Stimulated activated CD8-positive, alpha-beta memory T cell treated with anti-CD3 and anti-CD28 coated beads, Interleukin-7, amount 100 ng/mL, for 24 hours (primary cell): ENCODE measurements at places on chromosomes 2 and 18.

- no peak for DNase-seq
Observed at GRCh38 chr2:237222601-237223041, 136.9 kb downstream of the COPS8 start.

- DNase-seq: no peak
Observed at GRCh38 chr2:230269715-230270114, 44.2 kb downstream of the SP140 start.

- DNase-seq: no peak
Observed at GRCh38 chr2:177680866-177681712, 288.5 kb downstream of the AGPS start.

DNA sequence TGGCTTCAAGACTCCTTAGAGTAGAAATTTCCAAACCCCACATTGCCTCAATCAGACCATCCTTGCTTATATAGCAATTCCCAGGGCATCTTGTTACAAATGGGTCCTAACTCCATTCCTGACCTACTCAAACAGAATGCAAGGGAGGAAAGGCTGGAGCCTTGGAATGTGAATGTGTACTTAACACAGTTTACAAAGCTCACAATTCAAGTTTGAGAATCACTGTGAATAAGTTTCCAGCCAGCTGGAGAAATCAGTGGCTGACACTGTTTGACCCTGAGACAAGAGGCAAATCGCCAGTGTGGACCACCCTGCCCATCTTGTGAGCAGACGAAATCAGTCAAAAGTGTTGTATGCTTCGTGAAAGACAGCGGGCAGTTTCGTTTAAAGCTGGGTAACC lies 65.5 kb downstream of the SOWAHC start:
- no peak for DNase-seq

DNA sequence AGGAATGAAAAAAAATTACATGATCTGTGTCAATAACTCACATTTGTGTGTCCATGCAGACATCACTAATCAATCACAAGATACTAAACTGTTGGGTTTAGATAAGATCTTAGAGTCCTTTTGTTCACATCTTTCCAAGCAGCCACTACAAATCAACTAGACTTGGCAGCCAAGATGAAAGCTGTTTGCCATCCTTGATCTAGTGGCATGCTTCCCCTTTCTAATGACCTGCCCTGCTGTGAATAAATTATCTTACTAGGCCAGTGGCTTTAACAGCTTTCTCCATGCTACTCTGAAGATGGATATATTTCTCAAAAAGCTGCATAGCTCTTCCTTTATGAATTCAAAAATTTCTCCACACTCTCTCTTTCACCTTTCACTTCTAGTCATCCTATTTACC lies 1338.0 kb upstream of the ACVR2A start:
- DNase-seq: no peak

DNA sequence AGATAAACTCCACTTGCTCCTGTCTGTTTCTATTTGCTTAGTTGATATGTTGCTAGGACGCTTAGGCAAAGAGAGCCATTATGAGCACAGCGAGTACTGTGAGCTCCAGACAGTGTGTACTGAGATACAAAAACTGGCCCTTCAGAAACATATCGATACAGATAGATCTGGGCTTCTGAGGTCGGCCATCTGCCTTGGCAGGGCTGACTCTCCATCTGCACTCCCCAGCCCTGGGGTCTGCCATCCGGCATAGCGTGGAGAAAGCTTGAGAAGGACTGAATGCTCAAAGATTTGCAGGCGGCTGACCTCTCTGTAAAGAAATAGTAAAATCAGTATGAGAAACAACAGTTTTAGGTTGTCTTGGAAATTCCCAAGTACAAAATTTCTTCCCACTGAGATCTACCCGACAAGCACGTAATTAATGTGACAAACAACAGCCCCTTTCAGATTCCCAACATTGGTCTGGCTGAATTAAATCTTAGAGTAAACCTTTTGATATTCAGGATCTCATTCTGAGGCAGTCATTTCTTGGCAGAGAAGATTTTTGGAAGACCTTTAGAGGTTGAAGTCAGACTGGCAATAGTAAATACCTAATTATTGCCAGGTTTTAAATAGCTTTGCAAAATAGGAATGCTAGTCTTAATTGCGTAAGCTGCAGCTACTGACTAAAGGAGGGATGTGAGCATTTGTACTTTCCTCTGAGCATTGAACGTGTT lies 127.4 kb downstream of the CHST9 start:
- no peak for DNase-seq

- DNase-seq: no peak
Observed at GRCh38 chr2:96602330-96602823, 35.7 kb downstream of the KANSL3 start.

DNA sequence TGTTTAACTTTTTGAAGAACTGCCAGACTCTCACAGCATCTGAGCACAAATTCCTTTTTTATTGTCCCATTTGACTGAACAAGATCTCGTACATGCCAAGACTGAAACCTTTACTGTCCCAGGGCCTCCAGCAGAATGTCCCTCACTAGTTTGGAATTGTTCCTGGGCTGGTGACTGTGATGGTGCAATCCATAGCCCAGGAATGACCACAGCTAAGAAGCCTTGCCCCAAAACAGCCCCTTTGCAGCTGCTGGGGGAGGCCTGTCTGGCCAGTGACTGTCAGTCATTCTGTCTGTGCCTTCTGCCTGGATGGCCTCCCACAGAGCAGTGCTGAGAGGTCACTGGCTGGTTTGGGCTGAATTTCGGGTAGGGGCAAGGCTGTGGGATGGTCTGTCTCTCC lies 184.5 kb upstream of the MSH6 start:
- no peak for DNase-seq

- no peak for DNase-seq
Observed at GRCh38 chr2:21658907-21659477, 535.2 kb downstream of the TDRD15 start.

GRCh38 chr2:7840651-7841380 lies 841.0 kb upstream of the ID2 start:
- no peak for DNase-seq

DNA sequence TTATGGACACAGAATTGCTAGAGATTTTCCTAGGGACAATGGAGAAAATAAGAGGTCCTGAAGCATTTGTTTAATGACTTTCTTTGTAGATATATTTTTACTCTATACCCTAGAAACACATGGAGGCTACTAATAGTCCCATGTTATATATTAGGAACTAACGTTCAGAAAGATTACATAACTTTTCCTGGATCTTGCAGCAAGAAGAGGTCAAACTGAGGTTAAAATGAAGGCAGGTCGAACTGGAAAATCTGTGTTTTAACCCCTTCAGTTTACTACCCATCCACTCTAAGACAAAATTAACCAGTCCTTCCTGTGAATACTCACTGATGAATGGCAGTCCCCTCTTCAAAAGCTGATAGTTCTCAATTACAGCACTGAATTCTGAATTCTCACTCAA lies 1415.8 kb upstream of the CELF4 start:
- no peak for DNase-seq

- no peak for DNase-seq
Observed at GRCh38 chr2:169010633-169011460, 20.3 kb downstream of the ABCB11 start.

GRCh38 chr2:20052861-20053281 lies 1.4 kb upstream of the LAPTM4A start:
- DNase-seq: no peak

GRCh38 chr2:190425883-190426658 lies 17.9 kb downstream of the MFSD6 start:
- no peak for DNase-seq

DNA sequence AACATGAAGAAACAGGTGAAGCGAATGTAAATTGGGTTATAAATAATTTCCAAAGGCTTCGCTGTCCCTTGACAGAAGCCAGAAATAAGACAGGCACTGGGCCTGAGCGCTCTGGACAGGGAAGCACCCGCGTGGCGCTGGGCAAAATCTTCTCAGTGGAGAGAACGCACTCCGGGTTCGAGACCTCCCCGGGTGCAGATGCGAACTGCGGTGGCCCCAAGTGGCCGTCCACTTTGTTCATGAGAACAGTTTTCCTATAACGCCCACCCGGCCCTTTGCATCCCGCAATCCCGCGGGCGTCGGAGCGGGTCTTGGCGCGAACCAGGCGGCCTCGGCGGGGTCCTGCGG lies 651 bp upstream of the DPYSL5 start:
- DNase-seq: no peak

DNA sequence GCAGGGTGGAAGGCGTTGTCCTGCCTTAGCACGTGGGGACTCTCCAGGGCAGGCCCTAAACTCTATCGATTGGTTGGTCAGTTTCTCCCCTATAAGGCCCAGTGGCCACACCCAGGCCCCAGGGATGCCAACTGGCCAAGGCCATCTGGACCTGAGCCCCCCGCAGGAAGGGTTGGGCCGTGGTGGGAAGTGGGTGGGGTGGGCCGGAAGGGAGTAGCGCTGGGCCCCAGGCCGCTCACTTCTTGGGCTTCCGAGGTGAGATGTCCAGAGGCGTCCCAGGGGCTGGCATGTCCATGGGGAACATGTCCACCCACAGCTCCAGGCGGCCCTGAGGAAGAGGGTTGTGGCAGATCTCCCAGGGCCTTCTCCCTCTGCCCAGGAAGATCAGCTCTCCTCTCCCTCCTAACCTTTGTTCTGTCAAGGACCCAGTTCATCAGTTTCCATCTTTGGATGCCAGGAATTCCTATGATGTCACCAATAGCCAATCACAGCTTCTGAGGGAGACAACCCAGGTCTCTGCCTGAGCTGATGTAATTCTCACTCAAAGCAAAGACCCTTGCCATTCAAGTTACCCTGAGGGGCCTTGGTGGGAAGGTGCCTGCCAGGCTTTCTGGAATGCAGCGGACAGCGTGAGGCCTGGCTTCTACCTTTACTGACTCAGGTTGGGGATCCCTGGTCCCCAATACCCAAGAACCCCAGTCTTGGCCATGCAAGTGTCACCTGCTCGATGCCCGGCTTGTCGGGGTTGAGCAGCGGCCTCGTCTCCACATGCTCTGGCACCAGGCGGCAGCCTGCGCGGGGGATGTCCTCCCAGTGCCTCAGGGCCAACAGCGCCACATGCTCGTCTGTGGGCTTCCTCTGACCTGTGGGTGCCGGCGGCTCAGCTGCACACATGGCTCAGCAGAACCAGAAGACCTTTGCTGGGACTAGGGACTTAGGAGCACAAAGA lies 14.4 kb downstream of the OTOF start:
- DNase-seq: no peak

- no peak for DNase-seq
Observed at GRCh38 chr18:8943900-8944870, 158.3 kb upstream of the NDUFV2 start.

DNA sequence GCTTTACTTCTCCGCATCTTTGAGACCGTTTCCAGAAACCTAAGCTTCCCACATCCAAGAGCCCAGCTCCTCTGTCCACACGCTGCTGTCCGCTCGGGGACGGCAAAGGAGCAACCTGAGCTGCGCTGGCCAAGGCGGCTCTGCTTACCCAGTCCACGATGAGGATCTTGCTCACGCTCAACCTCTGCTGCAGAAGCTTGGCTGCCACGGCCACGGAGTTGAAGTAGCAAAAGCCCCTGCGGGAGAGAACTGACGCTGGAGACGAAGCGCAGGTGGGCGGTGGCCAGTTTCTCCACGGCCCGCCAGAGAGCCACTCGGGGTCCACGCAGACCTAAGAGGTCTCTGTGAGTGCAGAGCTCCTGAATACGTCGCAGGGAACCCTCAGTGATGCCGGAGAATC lies 236.1 kb downstream of the TWIST2 start:
- no peak for DNase-seq

GRCh38 chr2:25521665-25522387 lies 151.6 kb downstream of the DTNB start:
- no peak for DNase-seq

- no peak for DNase-seq
Observed at GRCh38 chr2:55180374-55180773, 51.7 kb downstream of the CLHC1 start.

DNA sequence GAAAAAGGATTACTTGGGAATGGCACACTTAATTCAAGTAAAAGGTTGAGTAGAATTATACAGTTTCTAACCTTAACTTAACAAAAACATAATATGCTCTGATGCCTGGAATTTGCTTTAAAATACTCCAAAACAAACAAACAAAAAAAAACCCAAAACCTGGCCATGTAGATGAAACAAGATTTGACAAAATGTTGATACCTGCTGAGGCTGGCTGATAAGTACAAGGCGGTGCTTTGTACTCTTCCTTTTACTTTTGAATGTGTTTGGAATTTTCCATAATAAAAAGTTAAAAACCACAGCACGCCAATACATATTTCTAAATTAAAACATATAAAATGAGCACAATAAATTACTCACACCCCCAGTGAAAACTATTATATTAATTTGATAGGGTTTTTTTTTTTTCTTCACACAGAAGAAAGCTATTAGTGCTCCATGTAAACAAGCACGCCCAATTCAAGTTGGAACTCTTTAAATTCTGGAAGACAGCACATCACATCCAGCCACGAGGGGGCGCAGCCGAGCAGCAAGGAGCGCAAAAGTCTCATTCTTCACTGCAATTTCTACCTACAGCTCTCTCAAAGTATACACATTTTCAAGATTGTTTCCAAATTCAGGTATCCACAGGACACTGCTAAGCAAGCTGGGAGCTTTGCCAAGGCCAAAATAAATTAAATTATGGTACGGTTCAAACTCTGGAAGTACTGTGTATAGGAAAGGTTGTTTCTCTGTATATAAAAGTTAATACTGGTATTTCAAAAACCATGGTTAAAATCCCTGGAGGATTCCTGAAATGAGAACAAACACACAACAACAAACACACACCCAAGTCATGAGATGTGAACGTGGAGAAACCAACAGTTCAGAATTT lies 7.5 kb downstream of the SERTAD2 start:
- peak; percentile 81 for DNase-seq

DNA sequence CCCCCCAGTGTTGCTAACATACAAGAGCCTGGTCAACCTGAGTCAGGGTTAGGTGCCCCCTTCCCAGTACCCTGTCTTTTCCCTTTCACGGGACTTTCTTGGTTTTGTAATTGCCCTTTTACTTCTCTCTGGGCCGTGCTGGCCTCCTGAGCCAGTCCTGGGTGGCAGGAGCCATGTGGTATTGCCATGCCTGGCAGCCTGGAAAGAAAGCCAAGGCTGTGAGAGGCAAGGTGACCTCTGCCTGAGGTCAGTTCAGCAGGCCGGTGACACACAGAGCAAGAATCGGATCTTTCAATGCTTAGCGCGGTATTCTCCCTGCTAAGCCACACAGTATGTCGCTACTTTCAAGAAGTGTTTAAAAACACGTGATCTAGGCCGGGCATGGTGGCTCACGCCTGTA lies 52.3 kb downstream of the C18orf63 start:
- DNase-seq: no peak

DNA sequence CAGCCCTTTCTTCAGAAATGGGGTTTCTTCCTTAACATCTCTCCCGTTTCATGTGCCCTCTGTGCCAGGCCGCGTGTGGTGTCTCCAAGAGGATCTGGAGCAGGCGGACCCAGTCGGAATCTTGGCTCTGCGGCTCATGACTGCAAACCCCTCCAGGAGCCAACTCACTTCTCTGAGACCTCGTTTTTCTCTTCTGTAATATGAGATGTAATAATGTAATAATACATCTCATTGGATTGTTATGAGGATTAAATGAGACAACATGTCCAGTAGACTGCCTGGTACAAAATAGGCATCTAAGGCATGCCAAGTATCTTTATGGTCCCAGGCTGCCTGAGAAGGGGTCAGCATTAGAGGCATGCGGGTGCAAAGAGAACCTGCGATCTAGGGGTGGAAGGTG lies 221.3 kb upstream of the REV1 start:
- DNase-seq: no peak

GRCh38 chr2:142841788-142842187 lies 35.7 kb upstream of the KYNU start:
- DNase-seq: no peak
